Tibial artery (tissue), 4 donors: ENCODE measurements at places on chromosomes 3 and 15.

DNA sequence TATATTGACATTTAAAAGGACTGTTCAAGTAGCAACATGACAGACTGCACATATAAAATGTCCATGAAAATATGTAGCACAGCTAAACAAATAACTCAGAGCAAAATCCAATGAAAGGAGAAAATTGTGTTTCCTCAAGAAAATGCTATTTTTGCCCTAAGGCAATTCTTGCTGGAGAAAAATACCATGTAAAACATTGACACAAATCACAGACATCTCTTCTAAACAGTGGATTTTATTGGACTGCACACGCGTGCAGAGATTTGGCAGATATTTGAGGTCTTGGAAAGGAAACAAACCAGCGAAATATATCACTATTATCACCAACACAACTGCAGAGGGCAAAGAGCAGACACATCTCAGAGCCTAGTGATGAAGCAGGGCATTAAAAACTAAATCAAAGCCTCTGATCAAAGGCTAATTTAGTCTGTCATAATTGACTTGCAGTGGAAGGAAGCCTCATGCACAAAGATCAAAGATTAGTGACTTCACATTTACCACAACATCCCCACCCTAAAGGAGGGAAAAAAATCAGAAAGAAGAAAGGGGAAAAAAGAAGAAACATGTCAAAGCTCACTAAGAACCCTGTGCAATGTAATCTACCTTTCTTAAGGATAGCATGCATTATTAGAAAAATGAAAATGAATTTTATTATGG is 52.4 kb downstream of the CHL1 start:
- H3K4me1 ChIP-seq: no peaks in the 10 kb centered on the region
- H3K4me3 ChIP-seq: no peak overlapping the region
- no peak for DNase-seq
- H3K27me3 ChIP-seq: no peaks in the 10 kb centered on the region
- H3K27ac ChIP-seq: no peak overlapping the region

GRCh38 chr3:69370156-69370883 is 15.6 kb downstream of the FRMD4B start:
- H3K4me1 ChIP-seq: peaks cover 36% of the 10 kb centered on the region
- peak overlapping the region; percentile 32 for H3K4me3 ChIP-seq
- H3K36me3 ChIP-seq: no peaks in the 10 kb centered on the region
- peak overlapping the region; percentile 53 for H3K27ac ChIP-seq
- H3K27me3 ChIP-seq: no peaks in the 10 kb centered on the region
- peak; percentile 89 for DNase-seq

DNA sequence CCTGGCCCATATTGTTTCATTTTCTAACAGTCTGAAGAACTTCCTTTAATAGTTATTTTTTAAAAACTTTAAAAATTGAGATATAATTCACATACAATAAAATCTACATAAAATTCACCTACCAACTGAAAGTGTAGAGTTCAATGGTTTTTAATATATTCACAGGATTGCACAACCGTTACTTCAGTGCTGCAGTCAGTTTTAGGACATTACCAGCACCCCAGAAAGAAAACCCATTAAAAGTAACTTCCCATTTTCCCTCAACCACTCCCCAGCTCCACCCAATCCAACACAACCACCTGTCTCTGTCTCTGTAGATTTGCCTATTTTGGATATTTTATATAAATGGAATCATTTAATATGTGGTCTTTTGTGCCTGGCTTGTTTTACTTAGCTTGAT is 29.6 kb downstream of the MGA start:
- H3K27ac ChIP-seq: no peak overlapping the region
- peaks cover 8% of the 10 kb centered on the region for H3K4me1 ChIP-seq
- no peaks in the 10 kb centered on the region for H3K36me3 ChIP-seq
- DNase-seq: no peak
- no peaks in the 10 kb centered on the region for H3K27me3 ChIP-seq

- DNase-seq: no peak
- no peaks in the 10 kb centered on the region for H3K27me3 ChIP-seq
- H3K27ac ChIP-seq: no peak overlapping the region
Measured at GRCh38 chr3:143203848-143204247, 84.3 kb downstream of the CHST2 start.

GRCh38 chr15:69718436-69718835 is 265.8 kb downstream of the RPLP1 start:
- no peaks in the 10 kb centered on the region for H3K27me3 ChIP-seq
- H3K36me3 ChIP-seq: no peaks in the 10 kb centered on the region
- H3K4me1 ChIP-seq: no peaks in the 10 kb centered on the region
- DNase-seq: no peak

- no peaks in the 10 kb centered on the region for H3K36me3 ChIP-seq
- DNase-seq: no peak
- no peaks in the 10 kb centered on the region for H3K4me1 ChIP-seq
- no peak within 1 kb of the TSS for H3K27ac ChIP-seq
- H3K27me3 ChIP-seq: no peaks in the 10 kb centered on the region
- H3K4me3 ChIP-seq: no peak within 1 kb of the TSS
Measured at GRCh38 chr15:48205981-48206380, at the start of gene SLC12A1. TSS of gene SLC12A1 (plus strand) at chr15:48206302. CDS start at chr15:48207720, 1,418 bp downstream.

- H3K4me3 ChIP-seq: no peak overlapping the region
- H3K27ac ChIP-seq: no peak overlapping the region
- no peaks in the 10 kb centered on the region for H3K36me3 ChIP-seq
- H3K4me1 ChIP-seq: peaks cover 3% of the 10 kb centered on the region
Measured at GRCh38 chr3:104273046-104273649, 1093.6 kb upstream of the ALCAM start.

DNA sequence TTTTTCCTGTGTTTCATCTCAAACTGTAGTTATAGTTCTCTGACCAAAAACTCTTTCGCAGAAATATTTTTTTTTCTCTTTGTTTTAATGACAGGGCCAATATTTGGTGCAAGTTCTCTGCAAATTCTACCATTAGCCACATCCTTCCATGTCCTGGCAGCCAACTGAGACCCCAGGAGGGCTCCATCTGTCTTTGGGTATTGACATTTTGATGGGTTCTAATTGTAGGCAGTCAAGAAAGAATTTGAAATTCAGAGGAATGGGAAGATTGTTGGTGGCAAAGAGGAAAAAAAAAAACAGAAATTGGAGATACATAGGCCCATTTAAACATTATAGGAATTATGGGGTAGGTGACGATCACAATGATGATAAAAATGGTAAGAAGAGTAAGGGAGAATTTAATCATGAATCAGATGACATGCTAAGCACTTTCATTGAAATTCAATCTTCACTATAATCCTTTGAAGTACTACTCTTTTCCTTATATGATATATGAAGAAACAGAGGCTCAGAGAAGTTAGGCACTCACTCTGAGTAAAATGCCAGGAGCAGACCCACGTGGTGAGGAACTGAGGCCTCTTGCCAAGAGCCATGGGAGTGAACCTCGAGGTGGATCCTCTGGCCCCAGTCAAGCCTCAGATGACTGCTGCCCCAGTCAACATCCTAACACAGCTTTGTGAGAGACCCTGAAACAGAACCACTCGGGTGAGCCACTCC is 151.4 kb downstream of the PDZRN3 start:
- no peaks in the 10 kb centered on the region for H3K27me3 ChIP-seq
- peaks cover 42% of the 10 kb centered on the region for H3K4me1 ChIP-seq
- H3K27ac ChIP-seq: no peak overlapping the region
- H3K4me3 ChIP-seq: no peak overlapping the region
- no peaks in the 10 kb centered on the region for H3K36me3 ChIP-seq

DNA sequence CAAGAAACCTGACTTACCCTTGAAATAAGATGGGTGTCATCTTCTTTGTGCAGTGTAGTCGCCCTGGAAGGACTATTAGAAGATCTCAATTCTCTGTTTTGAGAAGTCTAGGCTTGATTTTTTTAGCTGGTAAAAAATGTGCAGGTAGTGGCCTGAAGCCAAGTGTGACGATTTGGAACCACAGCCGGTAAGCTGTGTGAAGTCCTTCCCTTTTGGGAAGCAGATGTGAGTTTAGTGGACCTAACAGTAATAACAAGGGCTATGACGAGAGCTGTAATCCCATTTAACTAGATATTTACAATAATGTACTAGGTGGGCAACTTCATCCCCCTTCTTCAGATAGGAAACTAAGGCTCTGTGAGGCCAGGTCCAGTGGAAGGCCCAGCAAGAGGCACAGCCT is 81.7 kb upstream of the MYZAP start:
- DNase-seq: no peak
- no peak overlapping the region for H3K4me3 ChIP-seq
- peaks cover 32% of the 10 kb centered on the region for H3K4me1 ChIP-seq
- peak overlapping the region; percentile 40 for H3K27ac ChIP-seq

- no peak overlapping the region for H3K4me3 ChIP-seq
- no peaks in the 10 kb centered on the region for H3K4me1 ChIP-seq
- no peaks in the 10 kb centered on the region for H3K36me3 ChIP-seq
- H3K27ac ChIP-seq: no peak overlapping the region
- no peaks in the 10 kb centered on the region for H3K27me3 ChIP-seq
Measured at GRCh38 chr3:148084931-148085330, 612.8 kb upstream of the AGTR1 start.

GRCh38 chr3:137958636-137959035 is 51.3 kb upstream of the CLDN18 start:
- no peaks in the 10 kb centered on the region for H3K36me3 ChIP-seq
- H3K4me3 ChIP-seq: no peak overlapping the region
- no peaks in the 10 kb centered on the region for H3K27me3 ChIP-seq
- no peak for DNase-seq
- H3K27ac ChIP-seq: no peak overlapping the region
- H3K4me1 ChIP-seq: no peaks in the 10 kb centered on the region

DNA sequence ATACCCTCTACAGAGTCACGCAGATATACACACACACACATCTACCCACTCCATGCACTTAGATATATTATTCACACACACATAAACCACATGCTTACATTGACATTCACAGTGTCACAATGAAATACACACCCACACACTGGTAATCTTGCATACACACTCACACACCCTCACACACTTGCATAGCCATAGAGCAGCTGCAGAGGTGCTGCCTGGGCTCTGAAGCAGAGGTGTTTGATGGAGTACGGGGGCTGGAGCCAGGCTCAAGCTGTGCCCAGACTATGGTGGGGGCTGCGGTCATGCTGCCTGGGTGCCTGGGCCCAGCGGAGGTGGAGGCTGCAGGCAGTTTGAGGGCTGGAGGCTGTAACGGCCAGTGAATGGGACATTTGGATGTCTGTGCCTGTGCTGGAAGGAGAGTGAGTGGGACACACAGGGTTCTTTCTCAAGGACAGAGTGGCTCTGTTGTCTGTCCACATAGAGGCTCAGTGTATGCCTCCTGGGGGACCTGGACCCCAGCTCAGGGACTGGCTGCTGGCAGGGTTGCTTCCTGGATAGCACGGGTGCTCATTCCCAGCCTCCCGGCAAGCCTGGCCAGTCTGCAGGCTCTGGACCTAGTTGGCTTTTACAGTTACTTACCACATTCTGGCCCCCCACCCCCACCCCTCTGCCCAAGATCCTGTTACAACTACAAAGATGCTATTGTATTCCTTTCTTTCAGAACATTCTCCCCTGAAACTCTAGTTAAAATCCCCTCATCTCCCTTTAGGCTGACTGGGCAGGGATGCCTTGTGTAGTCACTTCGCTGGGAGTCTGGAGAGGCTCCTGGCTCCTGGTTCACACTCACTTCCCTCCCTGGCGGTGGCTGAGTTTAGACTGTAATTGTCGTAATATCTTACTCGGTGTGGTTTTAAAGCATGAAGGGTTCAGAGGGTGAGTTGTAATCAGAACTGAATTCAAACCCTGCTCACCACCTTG is 12.5 kb downstream of the GASK1A start:
- H3K4me1 ChIP-seq: no peaks in the 10 kb centered on the region
- peak overlapping the region; percentile 10 for H3K27ac ChIP-seq
- H3K36me3 ChIP-seq: no peaks in the 10 kb centered on the region
- peak; percentile 56 for DNase-seq

GRCh38 chr3:84184937-84185336 is 773.9 kb upstream of the CADM2 start:
- H3K36me3 ChIP-seq: no peaks in the 10 kb centered on the region
- H3K27me3 ChIP-seq: no peaks in the 10 kb centered on the region
- no peaks in the 10 kb centered on the region for H3K4me1 ChIP-seq

DNA sequence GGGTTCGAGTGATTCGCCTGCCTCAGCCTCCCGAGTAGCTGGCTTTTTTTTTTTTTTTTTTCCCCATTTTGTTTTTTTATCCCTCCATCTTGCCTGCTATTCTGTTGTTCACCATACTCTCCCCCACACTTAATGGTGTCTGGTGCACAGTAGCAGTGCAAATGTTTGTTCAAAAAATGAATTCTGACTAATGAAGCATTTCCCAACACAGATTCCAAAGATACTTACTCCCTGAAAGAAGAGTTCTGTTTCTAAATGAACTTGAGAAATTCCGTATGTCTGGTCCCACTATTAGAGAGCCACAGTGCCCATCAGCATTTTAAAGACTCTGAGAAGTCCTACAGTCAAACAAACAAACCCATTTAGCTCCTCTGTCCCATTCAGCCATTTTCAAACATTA is 9.5 kb downstream of the EDEM1 start:
- no peaks in the 10 kb centered on the region for H3K27me3 ChIP-seq
- no peak for DNase-seq
- H3K4me1 ChIP-seq: no peaks in the 10 kb centered on the region
- peaks cover 41% of the 10 kb centered on the region for H3K36me3 ChIP-seq
- H3K4me3 ChIP-seq: no peak overlapping the region
- no peak overlapping the region for H3K27ac ChIP-seq

- no peak for DNase-seq
- no peaks in the 10 kb centered on the region for H3K27me3 ChIP-seq
Measured at GRCh38 chr3:16871915-16872842, 12.6 kb upstream of the PLCL2 start.

DNA sequence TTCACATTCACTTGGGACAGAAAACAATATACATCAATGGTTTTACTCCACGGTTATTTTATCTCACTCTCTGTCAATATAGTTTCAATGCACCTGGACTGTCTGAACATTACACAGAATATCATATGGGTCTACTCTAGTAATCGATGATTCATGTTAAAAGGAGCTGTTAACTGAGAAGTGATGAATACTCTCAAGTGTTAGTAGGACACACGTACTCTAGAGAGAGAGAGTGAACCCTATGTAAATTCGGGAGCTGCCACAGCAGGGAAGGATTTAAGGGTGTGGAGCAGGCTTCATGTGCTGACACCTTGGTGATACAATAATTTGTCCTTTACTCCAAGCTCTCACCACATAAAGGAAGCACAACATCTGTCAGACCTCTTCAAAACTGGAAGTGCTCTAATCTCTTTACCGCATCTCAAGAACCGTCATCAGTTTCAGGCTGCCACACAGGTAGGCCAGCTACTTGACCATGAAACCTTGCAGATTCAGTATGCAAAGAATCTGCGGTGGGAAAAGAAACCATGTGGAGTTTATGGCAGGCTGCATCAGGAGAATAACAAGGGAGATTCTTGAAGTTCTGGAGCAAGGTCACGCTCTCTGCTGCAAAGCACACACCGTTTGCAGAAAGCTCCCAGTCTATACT is 199.2 kb upstream of the TMC3 start:
- DNase-seq: no peak
- H3K4me3 ChIP-seq: no peak overlapping the region
- no peak overlapping the region for H3K27ac ChIP-seq

DNA sequence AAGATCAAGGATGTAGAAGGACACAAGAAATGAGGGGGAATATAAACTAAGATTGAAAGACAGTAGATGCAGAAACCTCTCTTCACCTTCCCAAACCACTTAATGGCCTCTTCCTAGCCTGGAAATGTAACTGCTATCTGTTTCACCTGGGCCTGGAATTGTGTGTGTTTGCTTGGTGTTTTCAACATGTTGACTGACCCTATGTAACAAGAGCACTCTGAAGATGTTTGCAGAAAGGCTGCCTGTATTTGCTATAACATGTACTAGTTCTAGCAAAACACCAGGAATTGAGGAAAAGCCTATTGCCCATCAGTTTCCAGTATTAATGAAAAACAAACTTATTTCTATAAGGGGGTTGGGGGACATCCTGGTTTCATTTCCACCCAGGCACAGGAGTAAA is 248.3 kb downstream of the WDR72 start:
- H3K36me3 ChIP-seq: no peaks in the 10 kb centered on the region
- H3K27ac ChIP-seq: no peak overlapping the region
- H3K27me3 ChIP-seq: no peaks in the 10 kb centered on the region
- no peak for DNase-seq
